ENCODE measurements at places on chromosomes 4 and X.

DNA sequence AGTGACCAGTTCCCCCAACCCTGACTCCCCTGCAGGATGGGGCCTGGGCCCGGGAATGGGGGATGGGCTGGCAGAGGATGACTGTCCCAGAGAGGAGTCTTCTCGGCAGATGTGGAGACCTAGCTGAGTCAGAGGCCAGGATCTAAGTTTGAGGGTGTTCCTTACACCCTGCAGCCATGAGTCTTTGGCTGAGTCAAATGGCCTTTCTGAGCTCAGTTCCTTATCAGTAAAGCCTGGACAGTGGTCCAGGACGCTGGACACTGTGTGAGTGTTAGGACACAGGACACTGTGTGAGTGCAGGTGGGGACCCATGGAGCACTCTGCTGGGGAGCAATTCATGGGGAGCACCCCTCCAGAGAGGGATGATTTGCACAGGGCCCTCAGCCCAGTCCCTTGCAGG is 5.0 kb downstream of the IL9R start:
- H3K36me3 ChIP-seq: no peaks in the 10 kb centered on the region
- no peak for DNase-seq
- H3K4me3 ChIP-seq: no peak overlapping the region
- H3K27me3 ChIP-seq: no peaks in the 10 kb centered on the region
- H3K4me1 ChIP-seq: no peaks in the 10 kb centered on the region

- H3K36me3 ChIP-seq: no peaks in the 10 kb centered on the region
- H3K27ac ChIP-seq: no peak overlapping the region
- no peak overlapping the region for H3K4me3 ChIP-seq
- no peak for DNase-seq
Observed at GRCh38 chr4:138707746-138708677, 307.6 kb upstream of the NOCT start.

- H3K36me3 ChIP-seq: no peaks in the 10 kb centered on the region
- H3K4me1 ChIP-seq: no peaks in the 10 kb centered on the region
- no peaks in the 10 kb centered on the region for H3K27me3 ChIP-seq
Observed at GRCh38 chr4:184115399-184115798, 102.3 kb downstream of the ENPP6 start.

DNA sequence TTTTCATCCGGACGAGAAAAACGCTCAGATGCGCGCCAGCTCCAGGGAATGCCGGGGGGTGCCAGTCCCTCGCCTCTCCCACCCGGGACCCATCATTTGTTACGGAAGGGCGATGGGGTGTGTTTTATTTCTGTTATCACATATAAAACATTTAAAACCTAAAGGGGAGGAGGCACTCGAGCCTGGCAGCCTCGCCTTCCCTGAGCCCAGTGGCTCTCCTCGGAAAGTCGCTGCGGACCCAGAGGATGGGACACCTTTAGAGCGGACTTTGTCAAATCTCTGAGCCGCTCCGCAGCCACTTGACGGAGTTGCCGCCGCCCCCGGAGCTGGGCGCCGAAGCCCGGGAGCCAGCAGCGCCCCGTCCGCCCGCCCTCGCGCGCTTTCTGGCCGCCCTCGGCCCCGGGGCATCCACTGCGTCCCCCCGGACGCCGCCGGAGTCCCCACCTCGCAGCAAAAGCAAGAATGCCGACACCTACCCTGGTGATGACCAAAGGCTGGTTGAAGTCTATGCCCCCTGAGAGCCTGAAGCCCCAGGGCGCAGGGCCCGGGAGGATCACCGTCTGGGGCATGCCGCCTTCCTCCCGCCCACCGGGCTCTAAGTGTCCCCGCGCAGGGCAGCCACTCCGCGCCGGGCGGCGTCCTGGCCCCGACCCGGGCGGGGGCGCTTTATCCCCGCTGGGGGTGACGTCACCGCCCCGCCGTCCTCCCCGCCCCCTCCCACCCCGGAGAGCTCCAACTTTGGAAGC is at the start of gene PDLIM3:
Gene PDLIM3, minus strand, starts transcription at position 642 of the 746 bp plus-strand sequence. Its CDS starts 73 bp downstream, at position 569.
- H3K27me3 ChIP-seq: peaks cover 4% of the 10 kb centered on the region
- H3K4me3 ChIP-seq: peak within 1 kb of the TSS; percentile 59
- no peaks in the 10 kb centered on the region for H3K4me1 ChIP-seq
- DNase-seq: peak; percentile 80
- H3K36me3 ChIP-seq: no peaks in the 10 kb centered on the region
- H3K27ac ChIP-seq: peak within 1 kb of the TSS; percentile 19

- DNase-seq: no peak
- H3K27me3 ChIP-seq: no peaks in the 10 kb centered on the region
- no peak overlapping the region for H3K27ac ChIP-seq
- H3K36me3 ChIP-seq: no peaks in the 10 kb centered on the region
- H3K4me3 ChIP-seq: no peak overlapping the region
Observed at GRCh38 chrX:15191830-15192229, 78.1 kb downstream of the ASB9 start.

DNA sequence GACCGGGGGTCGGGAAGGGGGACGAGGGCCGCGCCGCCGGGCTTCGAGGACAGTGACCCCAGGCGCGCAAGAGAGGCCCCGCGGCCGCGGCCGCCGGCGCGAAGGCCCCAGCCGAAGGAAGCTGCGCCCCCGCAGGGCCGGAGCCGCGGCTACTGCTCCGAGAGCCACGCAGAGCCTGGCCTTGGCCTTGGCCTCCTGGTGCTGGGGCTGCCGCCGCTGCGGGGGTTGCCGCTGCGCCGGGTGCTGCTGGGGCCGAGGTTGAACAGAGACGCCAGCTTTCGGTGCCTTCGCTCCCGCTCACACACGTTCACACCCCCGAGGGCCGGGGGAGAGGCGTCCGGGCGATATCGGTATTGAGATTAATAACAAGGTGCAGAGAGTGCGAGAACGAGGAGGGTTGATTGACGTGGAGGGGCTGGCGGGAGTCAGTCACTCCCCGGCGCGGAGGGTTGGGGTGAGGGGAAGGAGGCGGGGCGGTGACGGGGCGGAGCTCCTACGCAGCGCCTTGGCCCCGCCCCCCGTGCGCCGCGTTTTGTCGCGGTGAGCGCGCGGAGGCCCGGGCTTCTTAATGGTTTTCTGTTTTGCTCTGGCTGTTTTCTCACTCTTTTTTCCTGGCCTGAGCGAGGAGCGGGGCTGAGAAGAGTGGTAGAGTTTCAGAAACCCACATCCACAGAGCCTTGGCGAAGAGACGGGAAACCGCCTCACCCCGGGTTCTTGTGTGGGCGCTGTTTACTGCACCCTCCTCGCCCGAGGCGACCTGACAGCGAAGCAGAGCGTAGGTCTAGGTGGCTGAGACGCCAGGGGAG is 878 bp upstream of the CNOT6L start:
- H3K4me3 ChIP-seq: peak overlapping the region; percentile 90
- peak; percentile 89 for DNase-seq
- H3K27me3 ChIP-seq: no peaks in the 10 kb centered on the region
- H3K36me3 ChIP-seq: no peaks in the 10 kb centered on the region

- H3K27me3 ChIP-seq: no peaks in the 10 kb centered on the region
- DNase-seq: peak; percentile 19
- no peak overlapping the region for H3K4me3 ChIP-seq
- no peaks in the 10 kb centered on the region for H3K4me1 ChIP-seq
- H3K36me3 ChIP-seq: no peaks in the 10 kb centered on the region
Observed at GRCh38 chr4:32909736-32910135, 2189.6 kb downstream of the PCDH7 start.

- DNase-seq: no peak
- no peak overlapping the region for H3K4me3 ChIP-seq
- no peaks in the 10 kb centered on the region for H3K36me3 ChIP-seq
- H3K27ac ChIP-seq: no peak overlapping the region
- no peaks in the 10 kb centered on the region for H3K4me1 ChIP-seq
Observed at GRCh38 chr4:38917481-38918025, 49.9 kb downstream of the FAM114A1 start.
